SHP77 (cell line): ENCODE measurements at places on chromosomes 4 and X.

GRCh38 chr4:106126062-106126461 is 189.9 kb downstream of the TBCK start:
- no peak for DNase-seq

- no peak for DNase-seq
These were observed 7.3 kb upstream of the GLOD5 start for GRCh38 chrX:48754238-48754637.

GRCh38 chr4:154277172-154277571 is 214.4 kb downstream of the DCHS2 start:
- no peak for DNase-seq

GRCh38 chr4:168102403-168102802 is 10.1 kb downstream of the ANXA10 start:
- DNase-seq: no peak

GRCh38 chr4:102500696-102501446 is at the start of gene NFKB1:
NFKB1 (plus strand) TSS chr4:102501359; CDS start chr4:102525519, 24,160 bp downstream.
- no peak for DNase-seq

GRCh38 chrX:125810856-125811255 is 355.2 kb downstream of the DCAF12L2 start:
- no peak for DNase-seq

GRCh38 chr4:162891788-162892707 is 274.6 kb downstream of the NAF1 start:
- DNase-seq: no peak

GRCh38 chr4:138710297-138710696 is 305.3 kb upstream of the NOCT start:
- DNase-seq: no peak

- DNase-seq: no peak
These were observed 416.7 kb downstream of the ZIC3 start for GRCh38 chrX:137982472-137983172.

GRCh38 chr4:138916763-138917162 is 98.8 kb upstream of the NOCT start:
- no peak for DNase-seq

- no peak for DNase-seq
These were observed 183.9 kb downstream of the SNCA start for GRCh38 chr4:89653012-89653411.

GRCh38 chr4:15744016-15744545 is 34.0 kb upstream of the CD38 start:
- DNase-seq: no peak

DNA sequence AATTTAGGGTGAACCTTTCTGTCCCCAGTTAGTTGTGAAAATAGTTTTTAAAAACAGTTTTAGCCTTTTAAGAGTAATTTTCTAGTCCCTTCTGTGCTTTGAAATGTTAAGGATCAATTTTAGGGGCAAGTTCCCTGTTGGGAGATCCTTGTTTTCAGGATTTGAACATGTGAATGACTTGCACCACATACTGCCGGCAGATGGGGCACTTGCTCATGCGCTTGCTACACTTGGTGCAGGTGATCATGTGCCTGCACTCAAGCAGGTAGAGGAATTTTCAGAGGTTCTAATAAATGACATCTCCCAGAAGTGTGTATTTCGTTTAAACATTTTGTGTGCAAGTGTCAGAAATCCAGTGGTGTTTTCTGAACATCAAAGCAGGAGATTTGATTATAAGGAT is 195.9 kb downstream of the CHM start:
- DNase-seq: no peak

DNA sequence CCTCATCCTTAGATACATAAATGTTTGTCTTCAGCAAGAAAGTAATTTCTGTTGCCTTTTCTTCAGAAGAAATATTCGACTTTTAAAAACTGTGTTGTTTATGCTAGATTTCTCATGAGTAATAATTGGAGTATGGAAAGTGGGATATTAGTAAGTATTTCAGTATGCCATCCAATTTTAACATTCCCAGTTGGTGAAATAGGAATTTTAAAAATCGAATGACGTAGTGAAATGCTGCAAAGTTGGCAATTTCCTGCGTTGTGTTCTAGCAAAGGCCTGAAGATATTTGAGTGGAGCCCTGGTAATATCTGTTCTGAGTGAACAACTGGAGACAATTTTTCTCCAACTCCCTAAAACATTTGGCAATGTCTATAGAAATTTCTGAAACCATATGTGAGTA is 190.1 kb downstream of the ZNF330 start:
- DNase-seq: no peak

GRCh38 chr4:89363786-89364185 is 56.2 kb upstream of the GPRIN3 start:
- DNase-seq: no peak

- DNase-seq: no peak
These were observed 29.4 kb downstream of the KDR start for GRCh38 chr4:55096045-55096444.

DNA sequence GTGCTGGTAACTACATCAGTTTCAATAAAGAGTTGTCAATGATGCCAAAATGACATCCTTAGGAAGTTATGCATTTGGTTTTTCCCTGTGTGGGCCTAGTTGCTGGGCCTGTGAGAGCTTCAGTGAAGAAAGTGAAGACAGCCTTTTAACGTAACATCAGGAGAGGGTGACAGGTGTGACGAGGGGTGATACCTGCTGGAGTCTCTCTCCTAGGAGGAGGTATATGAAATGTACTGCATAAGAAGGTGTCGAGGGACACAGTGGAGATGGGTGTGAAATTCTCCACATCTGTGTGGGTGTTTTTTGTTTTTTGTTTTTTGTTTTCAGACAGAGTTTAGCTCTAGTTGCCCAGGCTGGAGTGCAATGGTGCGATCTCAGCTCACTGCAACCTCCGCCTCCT is 49.2 kb downstream of the EVC start:
- no peak for DNase-seq

DNA sequence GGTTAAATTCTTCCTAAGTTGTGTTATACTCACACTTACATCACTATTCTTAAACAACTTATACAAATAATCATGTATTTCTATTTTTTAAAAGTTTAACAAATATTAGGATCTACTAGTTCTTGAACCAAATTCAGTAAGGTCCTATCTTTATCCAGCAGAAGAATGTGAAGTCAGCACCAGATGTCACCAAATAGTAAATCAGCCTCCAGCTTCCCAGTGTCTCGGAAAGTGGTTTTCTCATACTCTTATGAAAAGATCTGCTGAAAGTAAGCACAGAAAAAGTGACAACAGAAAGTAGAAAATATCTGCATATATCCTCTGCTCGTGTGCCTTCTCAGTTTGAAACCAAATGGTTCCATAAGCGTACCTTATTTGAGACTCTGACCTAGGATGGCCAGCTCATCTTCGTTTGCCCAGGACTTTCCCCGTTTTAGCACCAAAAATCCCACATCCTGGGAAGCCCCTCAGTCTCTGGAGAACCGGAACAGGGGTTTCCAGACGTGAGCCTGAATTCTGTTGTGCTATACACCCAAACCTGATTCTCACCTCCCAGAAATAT is 98.0 kb upstream of the DCLK2 start:
- no peak for DNase-seq
